Left lung (tissue), 14 donors: ENCODE measurements at places on chromosomes 7 and 10. TPM values are rescaled to one million over a fixed set of nuclear protein-coding genes. Genes with fewer than 3 reads are reported as not detected.

Gene BRAF
- total RNA-seq: 30.8 TPM

Gene LRRN3
- 3.3 TPM for total RNA-seq

Gene LRRC18
- total RNA-seq: 1.2 TPM

Gene NRF1
- total RNA-seq: 11.4 TPM

Gene ADIRF
- total RNA-seq: 94.1 TPM

Gene PRPS1L1
- not detected for total RNA-seq

Gene AOAH
- 13.4 TPM for total RNA-seq

Gene KCNH2
- 0.82 TPM for total RNA-seq

Gene SPACDR
- total RNA-seq: 1.9 TPM

Gene SYT15B
- total RNA-seq: 41.5 TPM

Gene CLCN1
- 0.08 TPM for total RNA-seq

Gene NEBL
- total RNA-seq: 58.8 TPM

Gene SPDYE5
- total RNA-seq: not detected

Gene CYP2C19
- total RNA-seq: not detected

Gene TMEM209
- 19.7 TPM for total RNA-seq

Gene CAV1
- total RNA-seq: 520 TPM

Gene NPVF
- total RNA-seq: not detected

Gene SPDYE1
- total RNA-seq: not detected

Gene SPDYE2
- not detected for total RNA-seq

Gene NXPH1
- total RNA-seq: not detected

Gene LAMB1
- 187 TPM for total RNA-seq

Gene SSC4D
- total RNA-seq: 0.76 TPM

Gene MMD2
- not detected for total RNA-seq

Gene CALHM3
- total RNA-seq: not detected

Gene RSPH10B
- 0.09 TPM for total RNA-seq

Gene SVOPL
- total RNA-seq: not detected

Gene RAB11FIP2
- total RNA-seq: 19.2 TPM

Gene FRMPD2
- total RNA-seq: 0.06 TPM

Gene MOGAT3
- not detected for total RNA-seq

Gene PAOX
- total RNA-seq: 7.1 TPM

Gene SPDYE18
- total RNA-seq: 0.44 TPM

Gene SLC13A1
- not detected for total RNA-seq

Gene SLC16A12
- total RNA-seq: 1.5 TPM
